Stimulated activated CD4-positive, alpha-beta T cell treated with anti-CD3 and anti-CD28 coated beads, Interleukin-1b, Interleukin-23, amount 100 ng/mL, for 1 hour (primary cell): ENCODE measurements at places on chromosomes 6 and 20.

GRCh38 chr20:29742699-29743100 is 1514.8 kb upstream of the DEFB115 start:
- DNase-seq = no peak

GRCh38 chr20:44662261-44662660 is 10.8 kb upstream of the ADA start:
- no peak for DNase-seq

DNA sequence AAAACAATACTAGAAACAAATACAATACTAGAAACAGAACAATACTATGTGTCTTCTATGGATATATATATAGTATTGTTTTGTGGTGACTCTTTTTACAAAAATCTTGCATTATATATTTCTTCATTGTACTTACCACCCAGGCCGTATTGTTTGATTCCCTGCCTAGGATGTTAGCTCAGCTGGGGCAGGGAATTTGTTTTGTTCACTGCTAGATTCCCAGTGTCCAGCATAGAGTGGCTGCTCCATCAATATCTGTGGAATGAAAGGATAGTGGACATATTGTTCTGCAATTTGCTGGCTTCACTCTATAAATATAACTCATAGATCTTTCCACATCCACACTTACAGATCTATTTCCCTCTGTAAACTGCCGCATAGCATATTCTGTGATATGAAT is 21.5 kb upstream of the PREX1 start:
- DNase-seq = no peak

DNA sequence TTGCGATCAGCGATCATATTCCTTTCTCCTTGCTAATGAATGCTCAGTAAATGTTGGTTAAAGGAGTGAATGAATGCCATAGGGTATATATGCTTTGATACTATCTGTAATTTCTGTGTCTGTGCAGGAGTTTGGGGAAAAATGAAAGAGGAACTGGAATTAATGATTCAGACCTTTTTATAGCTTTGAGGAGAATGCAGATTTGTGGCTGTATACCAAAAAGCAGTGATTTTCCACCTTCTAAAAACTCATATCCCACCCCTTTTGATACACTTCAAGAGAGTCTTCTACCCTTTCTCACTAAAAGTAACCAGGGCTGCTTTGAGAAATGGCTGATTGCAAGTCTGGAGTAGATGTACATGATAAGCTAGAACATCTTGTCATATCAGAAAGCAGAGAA is 26.6 kb upstream of the SUMO4 start:
- DNase-seq = no peak
